ENCODE measurements at places on chromosomes 5 and 9.
A peak's percentile ranks its signal among the peaks of the same experiment; 100 is the strongest.

- DNase-seq, result no peak
Observed at GRCh38 chr9:129278391-129279237, 100.6 kb upstream of the IER5L start.

- DNase-seq, result no peak
Observed at GRCh38 chr5:175092691-175093090, 351.3 kb downstream of the DRD1 start.

DNA sequence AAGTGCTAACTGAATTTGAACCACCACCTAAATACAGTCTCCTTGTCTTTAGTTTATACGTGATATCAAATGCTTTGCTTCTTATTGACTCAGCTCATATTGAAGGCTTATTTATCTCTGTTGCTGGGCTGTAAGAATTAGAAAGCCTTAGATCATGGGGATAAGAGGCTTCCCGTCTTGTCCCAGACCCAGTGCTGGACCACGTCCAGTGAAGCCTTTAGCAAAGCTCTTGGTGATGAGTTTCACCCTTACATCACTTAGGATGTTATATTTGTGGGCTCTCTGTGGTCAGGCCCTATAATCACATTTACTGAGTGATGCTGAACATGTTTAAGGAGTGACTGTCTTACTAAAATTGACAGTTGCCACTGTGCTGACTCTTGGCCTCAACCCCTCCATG is 11.2 kb downstream of the FAM240B start:
- no peak for DNase-seq

- DNase-seq, result no peak
Observed at GRCh38 chr9:127166651-127167524, 44.5 kb upstream of the ANGPTL2 start.

DNA sequence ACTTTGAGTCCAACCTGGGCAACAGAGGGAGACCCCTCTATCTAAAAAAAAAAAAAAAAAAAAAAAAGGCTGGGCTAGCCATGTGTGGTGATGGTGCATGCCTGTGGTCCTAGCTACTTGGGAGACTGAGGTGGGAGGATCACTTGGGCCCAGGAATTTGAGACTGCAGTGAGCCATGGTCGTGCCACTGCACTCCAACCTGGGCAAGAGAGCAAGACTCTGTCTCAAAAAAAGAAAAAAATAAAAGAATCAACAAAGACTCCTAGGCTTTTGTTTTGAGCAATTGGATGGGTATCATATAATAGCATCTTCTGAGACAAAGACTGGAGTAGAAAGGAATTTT is 481.7 kb upstream of the PAPPA start:
- no peak for DNase-seq

DNA sequence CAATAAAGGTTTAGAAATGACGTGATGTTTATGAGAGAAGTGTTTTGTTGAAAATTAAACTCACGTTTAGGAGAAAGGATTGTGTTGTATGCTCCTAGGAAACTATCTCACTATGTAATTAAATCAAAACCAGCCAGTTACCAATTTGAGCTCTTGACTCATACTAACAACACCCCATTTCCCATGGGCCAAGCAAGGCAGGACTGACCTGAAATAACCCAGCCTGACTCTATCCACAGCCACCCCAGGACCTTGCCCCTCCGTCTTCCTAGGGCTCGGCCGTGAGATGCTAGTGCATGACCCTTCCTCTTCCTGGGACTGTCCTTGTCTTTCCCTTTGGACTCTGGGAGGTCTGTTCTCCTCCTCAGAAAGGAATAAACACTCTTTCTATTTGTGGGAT is 16.4 kb downstream of the TLR4 start:
- DNase-seq, result no peak

DNA sequence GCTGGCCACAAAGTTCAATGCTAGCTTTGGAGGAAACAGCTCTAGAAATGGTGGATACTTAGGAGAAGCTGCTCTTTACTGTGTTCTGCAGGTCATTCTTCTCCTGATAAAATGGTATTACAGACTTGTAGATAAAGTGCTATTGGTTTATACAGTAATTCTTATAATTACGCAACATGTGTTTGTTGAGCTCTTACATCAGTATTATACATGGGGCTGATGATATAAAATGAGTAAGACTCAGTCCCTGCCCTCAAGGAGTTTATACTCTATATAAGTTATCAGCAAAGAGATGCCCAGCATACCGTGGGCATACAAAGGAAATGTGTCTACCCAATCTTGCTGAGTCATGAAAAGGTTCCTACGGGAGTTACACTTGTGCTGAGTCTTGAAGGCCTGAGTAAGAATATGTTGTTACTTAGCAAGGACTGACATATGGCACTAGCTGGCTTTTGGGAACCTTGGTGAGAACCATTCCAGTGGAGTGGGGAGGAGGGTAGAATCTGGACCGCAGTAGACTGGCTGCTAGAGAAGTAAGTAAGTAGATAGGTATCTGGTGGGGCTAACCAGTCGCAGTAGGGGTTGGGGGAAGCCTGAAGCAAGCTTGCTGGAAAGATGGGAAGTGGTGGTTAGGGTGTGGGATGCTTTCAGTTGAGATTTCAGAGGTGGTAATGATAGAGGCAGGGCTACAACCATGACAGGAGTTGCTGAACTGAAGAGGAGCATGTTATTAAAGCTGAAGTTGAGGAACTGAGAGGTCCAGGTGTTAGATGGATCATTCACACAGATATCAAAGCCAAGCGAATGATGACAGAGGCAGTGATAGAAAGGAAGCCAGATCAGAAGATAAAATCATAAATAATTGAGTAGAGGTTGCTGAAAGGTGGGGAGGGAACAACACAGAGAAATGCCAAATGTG is 11.1 kb upstream of the TTC23L start:
- DNase-seq, result no peak

DNA sequence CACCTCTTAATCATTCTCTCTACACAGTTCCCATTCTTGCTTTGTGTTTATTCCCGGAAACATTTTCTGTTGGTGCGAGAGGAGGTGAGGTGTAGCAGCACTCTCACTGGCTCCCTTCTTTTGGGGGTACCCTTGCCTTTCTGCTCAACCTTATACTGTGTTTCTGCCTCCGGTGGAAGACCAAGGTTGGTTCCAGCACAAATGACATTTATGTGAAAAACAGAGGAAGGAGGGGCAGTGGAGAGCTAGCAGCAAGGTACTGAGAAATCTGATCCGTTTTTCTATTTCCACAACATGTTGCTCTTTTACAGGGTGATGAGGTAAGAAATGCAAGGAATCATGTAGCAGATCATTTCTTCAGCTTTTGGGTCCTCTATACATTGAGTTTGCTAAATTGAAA is 648.0 kb upstream of the DMAC1 start:
- DNase-seq, result no peak

GRCh38 chr9:93541581-93542349 is 34.6 kb upstream of the PHF2 start:
- no peak for DNase-seq

GRCh38 chr5:95599252-95599651 is 20.6 kb upstream of the GPR150 start:
- no peak for DNase-seq

DNA sequence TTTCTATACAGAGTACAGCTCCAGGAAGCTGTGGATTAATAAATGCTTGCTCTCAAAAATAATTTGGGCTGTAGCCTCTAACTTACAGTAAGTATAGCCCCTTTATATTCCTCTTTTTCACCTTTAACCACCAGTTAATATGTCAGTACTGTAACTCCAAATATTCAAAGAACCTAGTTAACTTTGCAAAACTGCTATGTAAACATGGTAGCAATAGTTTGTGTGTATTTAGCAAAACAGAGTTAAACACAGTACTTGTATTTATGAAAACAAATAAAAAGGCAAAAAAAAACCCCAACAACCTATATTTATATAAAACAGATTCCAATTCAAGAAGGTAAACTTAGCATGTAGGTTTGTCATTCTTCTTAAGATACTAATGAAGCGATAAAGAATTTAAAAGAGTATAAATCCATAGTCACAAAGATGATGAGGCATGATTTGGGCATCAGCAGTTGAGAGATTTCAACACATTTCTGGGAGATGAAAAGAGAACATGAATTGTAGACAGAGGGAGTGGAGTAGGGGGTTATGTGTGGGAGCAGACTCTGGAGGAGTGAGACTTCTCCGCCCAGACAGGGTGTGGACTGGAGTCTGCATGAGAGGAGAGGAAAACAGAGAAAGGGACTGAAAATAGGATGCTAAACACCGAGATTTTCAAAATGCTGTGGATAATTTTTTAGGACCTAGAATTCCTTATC is 47.0 kb upstream of the F2RL1 start:
- DNase-seq, result no peak

DNA sequence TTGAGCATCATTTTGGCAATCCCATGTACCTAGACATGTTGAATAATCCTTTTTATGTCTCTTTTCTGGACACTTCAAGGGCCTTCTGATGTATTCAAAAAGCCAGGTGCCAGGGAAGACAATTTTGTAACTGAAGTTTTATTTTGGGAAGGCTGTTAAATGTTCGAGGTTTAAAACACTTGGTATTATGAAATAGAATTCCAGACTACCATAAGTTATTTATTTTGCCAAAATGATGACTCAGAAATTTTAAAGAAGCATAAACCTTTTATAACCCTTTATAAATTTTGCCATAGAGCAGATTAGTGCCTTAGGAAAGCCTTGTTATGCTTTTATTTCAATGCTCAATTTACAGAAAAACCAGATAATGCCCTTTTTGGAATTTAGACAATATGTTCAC is 30.3 kb upstream of the UHRF2 start:
- DNase-seq, result no peak

- no peak for DNase-seq
Observed at GRCh38 chr5:167105941-167106340, 1185.5 kb upstream of the WWC1 start.

GRCh38 chr5:67494186-67494855 is 297.7 kb upstream of the CD180 start:
- no peak for DNase-seq

DNA sequence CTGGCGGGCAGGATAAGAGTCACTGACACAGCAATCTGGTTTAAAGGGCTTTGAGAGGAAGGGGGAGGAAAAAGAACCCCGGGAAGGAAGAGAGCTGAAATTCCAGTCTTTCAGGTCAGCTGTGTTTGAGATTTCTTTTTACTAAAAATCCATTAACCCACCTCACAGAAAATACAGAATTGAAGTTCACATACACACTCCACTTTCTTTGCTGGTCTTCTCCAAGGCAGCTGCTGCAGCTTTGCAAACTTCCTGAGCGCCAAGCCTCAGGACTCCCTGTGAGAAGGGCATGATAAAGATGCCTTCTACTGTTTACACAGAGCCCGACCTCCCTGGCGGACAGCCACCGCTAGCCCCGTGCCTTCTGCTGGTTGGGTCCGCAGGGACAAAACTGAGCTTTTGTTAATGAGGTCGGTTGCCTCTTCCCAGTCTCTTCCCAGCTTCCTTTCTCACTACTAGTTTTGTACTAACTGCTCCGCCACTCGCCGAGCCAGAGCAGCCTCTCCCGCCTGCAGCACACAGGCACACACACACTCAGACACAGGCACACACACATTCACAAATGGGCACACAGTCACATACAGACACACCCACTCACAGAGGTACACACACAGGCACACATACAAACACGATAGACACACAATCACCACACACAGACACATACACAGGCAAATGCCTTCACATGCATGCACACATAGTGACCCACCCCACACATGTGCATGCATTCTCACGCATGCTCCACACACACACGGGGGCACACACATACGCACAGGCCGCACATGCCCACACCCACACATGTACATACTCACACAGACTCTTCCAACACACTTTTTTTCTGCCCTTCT is at the start of gene FREM1:
Gene FREM1 (minus strand): TSS at position 468 of the 845 bp plus-strand sequence. CDS start 41,451 bp downstream, outside the sequence.
- no peak for DNase-seq

- no peak for DNase-seq
Observed at GRCh38 chr5:143205386-143205785, 198.1 kb downstream of the NR3C1 start.

DNA sequence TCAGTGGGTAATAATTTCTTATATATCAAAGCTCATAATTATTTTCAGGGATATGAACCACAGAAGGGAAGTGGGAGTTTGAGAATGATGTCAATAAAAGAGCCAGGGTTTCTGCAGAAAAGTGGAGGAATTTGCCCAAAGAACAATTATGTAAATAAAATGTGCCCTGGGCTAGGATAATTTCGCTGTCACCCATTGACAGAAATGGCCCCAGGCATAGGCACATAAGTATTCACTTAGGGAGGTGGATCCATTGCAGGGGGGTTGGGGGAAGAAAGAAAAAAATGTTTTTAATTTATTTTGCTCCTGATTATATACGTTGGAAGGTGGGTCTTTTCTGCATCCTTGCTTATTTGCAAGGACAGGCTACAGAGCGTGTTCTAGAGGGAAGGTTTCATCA is 135.1 kb upstream of the IRX2 start:
- DNase-seq, result no peak

GRCh38 chr9:21399956-21400355 is 9.0 kb upstream of the IFNA8 start:
- no peak for DNase-seq

- no peak for DNase-seq
Observed at GRCh38 chr5:126398791-126399190, 24.4 kb upstream of the GRAMD2B start.

- DNase-seq, result no peak
Observed at GRCh38 chr9:34793428-34793827, 83.5 kb upstream of the CCL21 start.

- no peak for DNase-seq
Observed at GRCh38 chr9:125878164-125878631, 131.0 kb downstream of the PBX3 start.

- DNase-seq, result peak; percentile 52
Observed at GRCh38 chr9:38160613-38161215, 91.7 kb upstream of the SHB start.

- no peak for DNase-seq
Observed at GRCh38 chr5:149831492-149831891, 101.4 kb downstream of the PPARGC1B start.

DNA sequence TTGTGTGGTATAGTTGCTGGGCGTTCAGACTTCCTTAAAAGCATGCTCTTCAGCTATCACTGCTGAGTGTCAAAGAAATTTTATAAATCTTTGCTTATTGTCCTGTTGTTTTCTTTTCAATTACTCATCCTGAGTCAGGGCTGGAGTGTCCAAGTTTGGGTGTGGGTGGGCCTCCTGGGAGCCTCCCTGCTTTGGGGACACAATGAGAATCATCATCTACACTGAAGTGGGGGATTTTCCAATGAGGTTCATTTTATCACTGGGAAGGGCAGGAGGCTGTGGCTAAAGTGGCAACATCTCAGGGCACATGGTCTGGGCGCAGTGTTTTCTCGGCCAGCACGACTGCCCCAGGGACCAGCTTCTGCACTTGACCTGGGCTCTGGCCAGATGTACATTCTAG is 19.5 kb downstream of the GFPT2 start:
- DNase-seq, result no peak

GRCh38 chr5:36481454-36482120 is 124.8 kb upstream of the SLC1A3 start:
- no peak for DNase-seq

DNA sequence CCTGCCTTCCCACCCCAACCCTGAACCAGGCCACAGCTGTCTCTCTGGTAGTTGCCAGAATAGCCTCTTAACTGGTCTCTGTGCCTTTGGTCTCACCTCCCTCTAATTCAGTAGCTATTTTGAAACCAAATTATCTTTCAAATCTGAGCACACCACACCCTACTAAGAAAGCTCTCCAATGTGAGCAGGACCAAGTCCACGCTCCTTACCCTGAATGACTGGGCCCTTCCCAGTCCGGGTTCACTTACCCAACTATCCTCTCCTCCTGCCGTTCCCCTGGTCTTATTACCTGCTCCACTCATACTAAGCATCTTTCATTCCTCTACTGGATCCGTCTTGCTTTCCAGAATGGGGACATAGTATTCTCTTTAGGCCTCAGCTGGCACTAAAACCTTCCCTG is 16.8 kb downstream of the ANKH start:
- no peak for DNase-seq

- no peak for DNase-seq
Observed at GRCh38 chr9:70036641-70037040, 7.0 kb upstream of the MAMDC2 start.
